A549 treated with CORT108297 at 1 μM for 4 hours (cell line): ENCODE measurements at places on chromosomes 2 and 18. TPM values are rescaled to one million over a fixed set of nuclear protein-coding genes. Genes with fewer than 3 reads are reported as not detected.

Gene ARHGAP28
- total RNA-seq, result 0.07 to 0.13 TPM (median 0.12 TPM) in 3 of 5 replicates, not detected in the others

Gene MORN2
- 38.0 to 47.2 TPM (median 42.0 TPM) in 5 replicates for total RNA-seq

Gene CGREF1
- total RNA-seq, result 7.2 to 8.5 TPM (median 7.7 TPM) in 5 replicates

Gene GCG
- not detected in 5 replicates for total RNA-seq

Gene TCF7L1
- 6.7 to 9.5 TPM (median 9.2 TPM) in 5 replicates for total RNA-seq

Gene TDRD15
- total RNA-seq, result not detected in 5 replicates

Gene DSG1
- not detected in 5 replicates for total RNA-seq
